Suppressor macrophage (primary cell): ENCODE measurements at places on chromosomes 12 and 14.

GRCh38 chr12:131379738-131380137 lies 331.2 kb upstream of the SFSWAP start:
- DNase-seq: no peak

- no peak for DNase-seq
Observed at GRCh38 chr12:31021809-31022494, 51.7 kb upstream of the DDX11 start.

DNA sequence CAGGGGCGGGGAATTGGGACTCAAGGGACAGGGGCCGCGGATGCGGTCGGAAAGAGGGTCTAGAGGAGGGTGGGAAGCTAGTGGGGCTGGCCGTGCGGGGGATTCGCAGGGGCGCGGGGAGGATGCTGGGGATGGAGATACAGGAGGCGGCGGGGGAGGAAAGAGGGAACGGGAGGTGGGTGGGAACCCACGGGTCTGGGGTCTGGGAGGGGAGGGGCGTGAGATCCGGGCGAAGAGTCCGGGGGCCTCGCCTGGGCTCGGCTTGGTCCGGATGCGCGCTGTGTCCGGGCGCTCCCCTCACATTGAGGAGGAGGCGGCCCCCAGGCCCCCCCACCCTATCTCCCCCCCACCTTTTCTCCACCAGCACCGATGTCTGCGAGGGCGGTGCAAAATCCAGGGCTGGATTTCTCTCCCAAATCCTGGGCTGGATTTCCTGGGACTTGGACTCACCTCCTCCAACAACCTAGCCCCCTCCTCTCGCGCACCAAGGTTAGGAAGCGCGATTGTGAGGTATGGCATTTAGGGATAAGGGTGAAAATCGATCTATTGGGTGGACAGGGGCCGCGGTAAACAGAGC lies at the start of gene AGAP2:
Gene AGAP2, minus strand, starts transcription at position 82 of the 577 bp plus-strand sequence. CDS start 496 bp downstream, outside the sequence.
- DNase-seq: no peak

DNA sequence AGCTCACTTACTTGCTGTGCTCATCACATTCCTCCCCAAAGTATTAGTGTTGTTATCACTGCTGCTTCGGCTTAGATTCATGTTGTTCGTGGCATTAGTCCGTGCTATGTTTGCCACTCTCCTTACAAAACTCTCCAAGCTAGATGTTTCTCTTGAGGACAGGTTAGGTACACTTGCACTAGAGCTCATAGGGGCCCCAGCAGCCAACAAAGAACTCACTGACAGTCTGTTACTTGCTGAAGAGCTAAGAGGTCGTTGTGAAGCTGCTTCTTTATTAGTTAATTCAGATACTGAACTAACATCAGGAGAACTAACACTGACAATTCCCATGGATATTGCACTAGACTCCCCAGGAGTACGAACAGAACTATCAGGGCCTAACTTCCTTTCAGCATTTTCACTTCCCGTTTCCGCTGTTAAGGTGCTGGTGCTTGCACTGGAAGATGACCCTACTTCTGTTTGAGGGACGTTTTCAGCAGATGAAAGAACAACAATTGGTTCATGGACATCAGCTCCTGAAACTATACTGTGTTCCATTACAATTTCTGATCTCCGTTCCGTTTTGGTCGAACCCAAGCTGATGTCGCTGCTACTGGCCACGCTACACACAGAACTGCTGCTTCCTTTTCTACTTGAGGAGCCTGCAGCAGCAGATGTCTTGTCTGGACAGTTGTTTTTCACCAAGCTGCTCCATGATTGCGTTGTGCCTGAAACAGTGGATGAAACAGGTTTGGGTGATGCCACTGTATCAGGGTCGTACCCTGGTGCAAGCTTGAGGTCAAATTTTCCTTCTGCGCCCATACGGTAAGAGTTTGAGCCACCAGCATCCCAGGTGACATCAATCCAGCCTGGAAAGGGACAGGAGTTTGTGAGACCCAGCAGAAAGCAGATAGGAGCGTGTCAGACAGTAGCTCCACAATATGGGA lies 78.7 kb downstream of the HECTD1 start:
- DNase-seq: peak; percentile 61

DNA sequence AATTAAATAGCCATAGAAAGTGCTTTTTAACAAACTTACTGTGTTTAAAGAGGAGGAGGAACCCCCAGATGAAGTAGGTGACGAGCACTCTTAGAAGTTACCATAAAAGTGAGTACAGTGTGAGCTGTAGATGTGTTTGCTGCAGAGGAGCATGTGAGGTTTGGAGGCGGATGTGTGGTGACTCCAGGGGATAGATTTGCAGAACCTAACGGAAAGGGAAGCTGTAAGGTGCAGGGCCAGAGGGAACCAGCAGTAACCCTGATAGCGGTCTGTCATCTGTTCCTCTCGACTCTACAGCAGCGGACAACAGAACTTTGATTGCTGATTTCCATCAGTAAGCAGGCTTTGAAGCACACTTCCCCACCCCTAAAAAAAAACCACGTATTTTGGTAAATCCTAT lies 5.2 kb downstream of the CALM1 start:
- DNase-seq: peak; percentile 59

DNA sequence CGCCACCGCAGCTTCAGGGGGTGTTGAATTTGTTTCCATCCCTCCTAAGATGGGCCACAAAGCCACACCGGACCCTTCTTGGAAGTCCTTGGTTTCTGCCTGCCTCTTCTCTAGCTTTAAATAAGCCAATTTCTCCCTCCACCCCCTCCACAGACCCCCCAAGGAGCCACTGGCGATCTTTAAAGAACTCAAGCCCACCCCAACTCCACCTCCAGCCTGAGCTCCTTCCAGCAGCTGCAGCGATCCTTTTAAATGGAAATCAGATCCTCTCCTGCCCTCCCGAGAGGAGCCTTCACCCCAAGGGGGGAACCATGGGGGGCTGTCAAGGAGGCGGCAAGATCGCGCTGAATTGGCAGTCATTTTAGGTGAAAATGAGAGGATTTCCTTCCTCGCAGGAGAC lies 133.1 kb downstream of the NCOR2 start:
- DNase-seq: no peak

DNA sequence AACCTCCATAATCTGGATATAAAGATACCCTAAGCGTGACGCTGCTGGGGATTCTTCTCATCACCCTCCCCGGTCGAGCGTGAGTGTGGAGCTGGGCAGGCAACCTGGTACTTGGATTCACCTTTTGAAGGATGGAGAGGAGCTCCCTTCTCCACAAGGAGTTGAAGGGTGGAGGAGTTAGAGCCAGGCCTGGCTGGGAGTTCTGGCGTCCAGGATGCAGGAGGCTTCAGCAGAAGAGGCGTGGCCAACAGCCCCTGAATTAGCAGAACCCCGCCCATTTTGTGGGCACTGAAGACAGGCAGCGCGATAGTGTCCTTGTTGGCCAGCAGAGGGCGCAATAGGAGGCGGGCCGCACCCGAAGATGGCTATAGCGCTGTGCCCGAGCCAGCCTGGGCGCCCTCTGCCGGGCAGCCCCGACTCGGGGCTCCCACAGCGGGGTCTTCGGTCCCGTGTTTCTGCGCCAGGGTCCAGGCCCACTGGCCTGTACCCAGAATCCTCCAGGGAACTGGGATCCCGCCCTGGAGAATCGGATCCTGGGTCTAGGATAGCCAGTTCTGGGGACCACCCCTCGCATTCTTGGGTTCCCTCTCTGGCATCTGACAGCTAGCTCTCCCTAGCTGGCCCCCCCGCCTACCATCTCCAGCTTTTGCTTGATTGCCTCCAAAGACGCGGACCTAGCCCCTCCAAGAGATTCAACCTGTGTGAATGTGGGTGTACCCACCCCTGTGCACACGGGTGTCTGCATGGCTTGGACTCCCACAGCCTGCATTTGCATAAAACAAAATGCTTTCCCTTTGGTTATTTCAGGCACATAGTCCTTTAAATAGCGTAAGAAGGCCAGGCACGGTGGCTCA lies 26.0 kb upstream of the SMUG1 start:
- peak; percentile 95 for DNase-seq
